ENCODE measurements at places on chromosomes 3 and 15. TPM values are rescaled to one million over a fixed set of nuclear protein-coding genes. Genes with fewer than 3 reads are reported as not detected.

FANCD2OS gene
- not detected for polyA plus RNA-seq

RETNLB gene
- not detected for polyA plus RNA-seq

MCTP2 gene
- 3.8 TPM for polyA plus RNA-seq

CASR gene
- not detected for polyA plus RNA-seq

LIPH gene
- polyA plus RNA-seq: 1.7 TPM

REC114 gene
- polyA plus RNA-seq: not detected

COLQ gene
- polyA plus RNA-seq: 1.1 TPM

GP9 gene
- polyA plus RNA-seq: 0.13 TPM

TEX55 gene
- not detected for polyA plus RNA-seq

PSMA4 gene
- polyA plus RNA-seq: 243 TPM

AQP9 gene
- 16.7 TPM for polyA plus RNA-seq
